ENCODE measurements at places on chromosomes 3 and 15. TPM values are rescaled to one million over a fixed set of nuclear protein-coding genes. Genes with fewer than 3 reads are reported as not detected.

GRCh38 chr3:61563313-61564271, 2.2 kb downstream of the PTPRG start:
- DNase-seq: no peak

DNA sequence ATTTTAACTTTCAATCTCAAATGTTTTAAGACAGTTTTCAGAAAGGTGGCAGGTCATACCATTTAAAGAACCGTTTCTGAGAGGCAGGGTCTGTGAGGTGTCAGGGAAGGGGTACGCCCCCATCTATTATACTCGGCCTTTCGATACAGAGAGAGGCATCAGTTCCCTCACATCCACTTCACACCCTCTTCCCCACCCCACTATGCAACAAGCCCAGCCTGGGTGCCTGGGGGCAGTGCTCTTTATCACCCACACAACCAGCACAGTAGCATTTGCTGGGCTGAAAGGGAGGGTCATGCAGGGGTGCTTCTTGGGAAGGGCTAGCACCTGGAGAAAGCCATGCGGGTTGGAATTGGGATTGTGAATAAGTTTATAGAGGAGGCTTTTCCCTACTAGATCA, 56.0 kb upstream of the KCNMB2 start:
- no peak for DNase-seq

The CCR1 gene
- total RNA-seq: 0.14 TPM

- no peak for DNase-seq
Measured at GRCh38 chr3:147405231-147406027, 914 bp downstream of the ZIC4 start.

The DUT gene
- total RNA-seq: 564 TPM

GRCh38 chr15:71385457-71385856, 270.2 kb downstream of the THSD4 start:
- DNase-seq: no peak

GRCh38 chr3:24400450-24400849, 94.2 kb downstream of the THRB start:
- no peak for DNase-seq

DNA sequence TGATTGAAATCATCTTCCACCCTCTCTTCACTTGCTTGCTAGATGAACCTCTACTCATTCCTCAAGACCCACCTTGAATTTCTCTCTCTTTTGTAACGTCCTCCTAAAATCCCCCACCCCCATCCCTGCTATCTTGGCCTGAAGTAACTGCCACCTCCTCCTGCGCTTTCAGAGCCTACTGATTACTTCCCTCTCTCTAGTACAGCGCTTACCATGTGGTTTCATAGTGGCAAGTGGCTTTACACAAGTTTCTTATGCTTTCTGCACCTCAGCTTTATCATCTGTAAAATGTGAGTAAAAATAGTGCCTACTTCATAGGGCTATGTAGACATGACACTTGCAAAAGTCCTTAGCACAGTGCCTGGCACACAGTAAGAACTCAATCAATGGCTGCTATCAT, 28.7 kb upstream of the DAZL start:
- no peak for DNase-seq

GRCh38 chr3:61358364-61358763, 107.1 kb upstream of the FHIT start:
- DNase-seq: no peak

DNA sequence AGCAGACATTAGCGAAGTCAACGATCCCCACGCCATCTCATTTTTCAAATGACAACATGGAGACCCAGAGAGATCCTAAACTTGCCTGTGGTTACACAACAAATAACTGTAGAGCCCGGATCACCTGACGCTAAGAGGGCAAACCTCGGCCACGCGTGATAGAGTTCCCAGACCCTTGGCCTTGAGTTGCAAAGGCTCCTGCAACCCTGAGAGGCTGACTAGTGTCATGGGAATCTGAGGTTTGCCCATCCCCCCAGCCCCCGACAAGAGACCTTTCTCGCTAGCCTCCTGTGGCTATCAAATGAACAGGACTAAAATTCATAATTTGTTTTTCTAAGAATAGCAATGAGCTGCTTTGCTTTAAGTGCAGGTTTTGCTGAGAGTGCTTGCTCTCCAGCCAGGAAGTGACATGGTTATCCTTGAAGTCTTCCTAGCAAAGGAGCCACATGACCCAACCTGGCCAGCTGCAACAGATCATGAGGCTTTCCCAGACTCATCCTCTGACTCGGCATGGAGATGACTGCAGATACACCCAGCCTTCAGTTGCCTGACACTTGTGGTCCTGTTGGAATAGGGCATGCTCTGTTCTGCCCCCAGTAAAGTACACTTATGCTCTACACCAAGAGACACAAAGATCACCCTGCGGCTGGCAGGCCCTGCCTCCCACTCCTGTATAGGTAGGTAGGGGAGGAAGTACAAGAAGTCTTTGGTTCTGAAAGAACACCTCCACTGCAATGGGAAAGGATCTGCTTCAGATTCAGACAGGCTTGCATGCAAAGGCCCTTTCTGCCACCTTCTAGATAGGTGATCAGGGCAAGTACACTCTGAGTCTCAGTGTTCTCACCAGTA, 36.0 kb downstream of the MCF2L2 start:
- no peak for DNase-seq

The LDHAL6B gene
- not detected for total RNA-seq
